ENCODE measurements at places on chromosomes 5 and 9.

GRCh38 chr5:39947657-39948056, 522.9 kb upstream of the DAB2 start:
- no peak for DNase-seq

GRCh38 chr5:39730006-39730405, 305.2 kb upstream of the DAB2 start:
- no peak for DNase-seq

- DNase-seq, result no peak
Measured at GRCh38 chr9:81083854-81084512, 605.4 kb downstream of the TLE1 start.

GRCh38 chr5:2753452-2754420, 2.3 kb upstream of the IRX2 start:
- DNase-seq, result no peak

GRCh38 chr5:9351546-9351945, 194.3 kb downstream of the SEMA5A start:
- DNase-seq, result no peak

Data from HuH-7.5 (cell line).